ENCODE measurements at places on chromosomes 2 and 18.

GRCh38 chr2:233758849-233759248 is 1.2 kb upstream of the UGT1A1 start:
- no peak for DNase-seq

DNA sequence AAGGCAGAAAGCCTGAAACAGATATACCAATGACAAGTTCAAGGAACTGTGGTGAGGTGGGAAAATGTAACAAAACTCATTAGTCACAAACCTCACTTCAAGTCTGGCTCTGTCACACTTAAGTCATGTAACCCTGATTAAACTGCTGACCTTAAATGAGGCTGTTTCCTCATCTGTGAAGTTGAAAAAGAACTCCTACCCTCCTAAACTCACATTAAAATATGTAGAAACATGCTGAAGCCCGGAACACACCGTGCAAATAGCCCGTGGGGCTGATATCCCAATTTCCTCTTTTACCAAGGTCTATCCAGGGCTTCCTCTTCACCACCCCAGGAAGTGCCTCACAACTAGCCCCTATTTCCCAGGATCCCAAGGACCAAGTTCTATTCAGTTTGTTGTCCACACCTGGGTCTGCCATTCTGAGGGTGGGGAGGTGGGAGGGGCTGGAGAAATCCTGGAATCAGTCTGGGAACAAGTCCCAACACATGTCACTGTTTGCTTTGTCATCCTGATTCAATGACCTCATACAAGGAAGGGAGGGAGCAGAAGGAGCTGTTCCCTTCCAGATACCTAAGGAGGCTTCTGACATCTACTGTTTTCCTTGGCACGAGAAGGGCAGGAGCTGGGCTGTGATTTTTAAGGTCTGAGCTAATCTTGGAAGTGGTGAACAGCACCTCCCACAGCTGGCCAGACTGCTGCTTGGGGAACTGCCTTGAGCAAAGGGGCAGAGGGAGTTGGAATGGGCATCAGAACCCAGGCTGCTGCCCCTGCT is 42.3 kb downstream of the SLC4A1AP start:
- DNase-seq: peak; percentile 94

GRCh38 chr18:6882401-6882800 is 152.9 kb downstream of the ARHGAP28 start:
- DNase-seq: no peak

DNA sequence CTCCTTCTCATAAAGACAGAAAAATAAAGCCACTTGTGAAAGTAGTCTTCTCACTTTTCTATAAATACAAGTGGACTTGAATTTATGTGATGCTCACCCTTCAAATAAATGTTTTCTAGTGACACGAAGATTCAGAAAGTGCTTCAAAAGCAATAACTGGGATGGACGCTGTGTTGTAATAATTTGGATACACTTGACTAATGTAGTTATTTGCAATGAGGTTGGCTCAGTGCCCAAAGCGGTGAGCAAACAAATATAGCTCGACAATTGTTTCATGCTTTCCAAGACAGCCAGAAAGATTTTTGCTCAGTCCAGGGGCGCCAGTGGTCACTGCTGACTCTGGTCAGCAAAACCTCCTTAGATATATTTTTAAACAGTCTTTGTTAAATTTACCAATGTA is 278.6 kb upstream of the KLHL14 start:
- no peak for DNase-seq

DNA sequence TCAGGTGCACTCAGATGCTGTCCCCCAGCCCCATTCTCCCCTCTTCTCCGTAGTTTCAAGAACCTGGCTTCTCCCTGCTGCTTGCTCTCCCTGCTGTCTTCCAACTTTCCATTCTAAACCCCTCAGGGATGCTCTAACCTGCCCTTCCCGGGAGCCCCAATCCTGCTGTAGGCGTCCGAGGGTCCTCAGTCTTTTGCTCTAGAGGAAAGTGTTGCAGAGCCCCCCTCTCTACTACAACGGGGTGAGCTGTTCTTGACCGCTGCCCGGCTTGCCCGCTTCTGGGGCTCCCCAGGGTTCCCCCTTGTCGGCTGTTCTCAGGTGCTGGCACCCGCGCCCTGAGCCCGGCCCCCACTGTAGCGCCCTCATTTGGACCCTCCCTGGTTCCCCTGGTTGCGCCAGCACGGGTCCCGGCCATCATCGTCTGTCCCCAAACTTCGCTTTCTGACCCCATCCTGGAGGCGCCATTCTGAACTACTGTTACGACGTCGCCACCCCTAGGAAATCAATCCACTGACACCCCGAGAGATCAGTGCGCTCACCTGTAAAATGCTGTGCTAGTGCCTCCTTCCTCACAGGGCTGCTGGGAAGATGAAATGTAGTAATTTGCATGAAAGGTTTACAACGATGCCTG is 31.9 kb upstream of the REG3G start:
- DNase-seq: no peak

DNA sequence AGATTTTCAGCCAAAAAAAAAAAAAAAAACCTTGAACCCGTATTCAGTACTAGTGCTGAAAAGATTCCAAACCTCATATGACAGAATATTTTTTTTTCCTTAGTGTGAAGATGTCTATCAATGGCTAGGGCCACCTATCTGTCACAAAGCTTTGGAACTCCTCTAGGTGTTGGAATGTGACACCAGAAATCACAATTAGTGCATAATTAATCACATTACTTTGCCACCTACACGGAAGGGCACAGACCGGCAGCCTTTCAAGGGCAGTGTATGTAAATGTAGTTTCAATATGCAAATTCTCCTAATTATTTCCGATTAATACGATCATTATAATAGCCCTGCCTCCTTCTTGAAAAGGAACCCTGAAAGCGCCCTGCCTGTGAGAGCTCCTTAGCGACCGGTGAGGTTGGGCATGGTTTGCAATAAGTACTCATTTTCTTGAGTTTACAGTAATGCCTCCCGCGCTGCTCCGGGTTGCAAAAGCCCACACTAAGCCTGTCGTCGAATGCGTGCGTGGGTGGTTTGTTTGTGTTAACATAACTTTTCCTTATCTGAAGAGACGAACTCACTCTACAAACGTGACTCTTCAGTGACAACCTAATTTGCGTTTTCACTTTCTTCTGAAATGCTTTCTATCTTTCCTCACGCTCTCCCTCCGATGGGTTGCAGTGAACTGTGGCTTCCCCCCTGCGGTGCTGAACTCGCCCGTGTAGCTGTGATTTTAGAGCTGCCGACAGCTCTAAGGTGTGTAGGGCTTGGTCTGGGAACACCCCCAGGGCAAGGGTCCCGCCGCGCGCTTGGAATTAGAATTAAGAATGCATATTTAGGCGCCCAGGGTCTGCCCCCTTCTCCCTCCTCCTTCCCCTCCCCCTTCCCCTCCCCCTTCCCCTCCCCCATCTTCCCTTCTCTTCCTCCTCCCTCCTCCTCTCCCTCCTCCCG is 765 bp upstream of the ID2 start:
- DNase-seq: peak; percentile 90

GRCh38 chr18:63788447-63789096 is 13.4 kb downstream of the SERPINB7 start:
- DNase-seq: peak; percentile 90

DNA sequence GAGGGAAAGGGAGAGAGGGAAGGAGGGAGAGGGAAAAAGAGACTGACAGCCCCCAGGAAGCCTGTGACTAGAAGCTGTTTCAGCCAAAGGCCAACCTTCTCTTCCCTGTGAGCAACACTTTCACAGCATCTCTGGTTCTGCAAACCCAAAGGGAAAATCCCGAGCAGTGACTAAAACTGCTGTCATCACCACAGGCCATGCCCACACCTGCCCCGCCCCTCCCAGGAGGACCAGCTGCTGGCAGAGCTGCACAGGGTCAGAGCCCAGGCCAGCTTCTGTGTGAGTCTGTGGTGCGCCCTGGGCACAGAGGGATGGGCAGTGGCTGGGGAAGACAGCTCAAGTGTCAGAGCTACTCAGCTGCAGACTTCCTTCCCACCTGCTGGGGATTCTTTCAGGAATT is 64.9 kb upstream of the OTOS start:
- peak; percentile 22 for DNase-seq

- no peak for DNase-seq
Measured at GRCh38 chr2:220787251-220787650, 784.9 kb downstream of the EPHA4 start.

DNA sequence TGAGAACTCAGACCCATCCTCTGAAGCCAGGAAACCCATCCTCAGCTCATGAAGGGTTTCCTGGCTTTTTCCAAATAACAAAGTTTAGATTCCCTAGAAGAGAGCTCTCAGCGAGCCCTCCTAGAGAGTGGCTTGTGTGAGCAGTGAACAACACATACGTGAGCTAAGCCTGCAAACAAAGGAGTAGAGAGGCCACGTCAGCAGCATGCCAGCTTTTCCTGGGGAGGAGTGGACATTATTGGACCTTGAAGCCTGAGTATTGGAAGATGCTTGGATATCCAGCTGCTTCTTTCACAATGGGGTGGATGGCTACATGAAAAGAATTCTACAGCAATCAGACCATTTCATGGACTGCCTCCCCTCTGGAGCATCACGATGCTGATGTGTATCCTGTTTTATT is 21.1 kb downstream of the KIF5C start:
- no peak for DNase-seq

GRCh38 chr2:131105156-131105949 is at the start of gene PLEKHB2:
TSS of gene PLEKHB2 (plus strand) at chr2:131105336. CDS start at chr2:131120942, 15,606 bp downstream.
- peak; percentile 89 for DNase-seq

DNA sequence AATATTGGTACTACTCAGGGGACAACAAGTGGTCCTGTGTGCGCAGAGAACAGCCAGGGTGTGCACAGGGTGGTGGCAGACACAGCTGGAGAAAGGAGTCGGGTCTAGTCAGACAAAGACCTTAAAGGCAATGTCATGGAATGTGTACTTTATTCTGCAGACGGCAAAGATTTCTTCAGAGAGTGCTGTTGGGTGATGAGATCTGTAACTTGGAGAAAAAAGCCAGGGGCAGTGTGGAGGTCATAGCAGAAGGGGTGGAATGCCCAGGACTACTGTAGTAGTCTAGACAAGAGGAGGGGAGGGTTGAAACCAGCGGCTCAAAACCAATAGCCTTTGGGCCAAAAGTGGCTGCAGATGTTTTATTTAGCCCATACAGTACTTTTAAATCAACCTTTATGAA is 121.3 kb upstream of the ZFP36L2 start:
- no peak for DNase-seq
